Pons (tissue), 1 donor: ENCODE measurements at places on chromosomes 3 and 15.

DNA sequence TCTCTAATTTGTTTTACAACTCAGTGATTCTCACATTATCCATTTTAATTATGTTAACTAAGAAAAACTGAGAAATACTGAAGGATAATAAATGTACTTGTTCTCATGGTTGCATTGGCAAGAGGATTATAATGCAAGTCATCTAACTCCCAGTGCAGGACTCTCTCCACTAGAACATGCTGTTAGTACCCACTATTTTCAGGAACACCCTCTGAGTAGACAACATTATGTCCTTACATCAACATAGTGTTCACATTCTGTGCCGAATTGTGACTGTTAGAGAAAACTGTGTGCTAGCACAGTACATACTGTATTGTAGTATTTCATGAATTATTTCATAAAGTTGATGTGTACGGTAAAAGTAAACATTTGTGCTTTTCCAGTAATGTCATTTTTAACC, 80.1 kb downstream of the LEKR1 start:
- DNase-seq, result no peak

DNA sequence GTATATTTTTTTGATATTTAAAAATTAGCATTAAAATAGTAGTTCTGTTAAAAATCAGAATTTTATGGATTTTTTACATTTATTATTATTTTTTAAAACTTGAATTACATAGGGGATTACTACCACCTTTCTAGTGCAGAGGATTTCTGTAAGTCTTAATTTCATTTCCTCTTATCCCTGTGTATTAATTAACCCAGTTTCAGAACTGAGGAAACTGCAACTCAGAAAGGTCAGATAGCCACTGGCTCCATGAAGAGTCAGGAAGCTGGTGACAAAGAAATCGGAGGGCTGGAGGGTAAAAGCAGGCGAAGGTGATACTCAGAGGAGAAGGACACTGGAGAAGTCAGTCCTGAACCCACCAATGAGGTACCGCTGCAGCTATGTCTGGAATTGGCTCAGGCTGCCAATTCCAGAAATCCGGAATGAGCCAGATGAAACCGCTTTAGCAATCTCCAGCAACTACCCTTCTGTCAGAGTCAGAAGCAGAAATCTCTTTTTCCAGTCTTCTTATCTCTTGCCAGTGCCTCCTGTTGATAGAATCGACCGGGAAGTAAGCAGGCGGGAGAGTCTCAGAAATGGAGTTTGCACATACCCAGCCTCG, 308.5 kb downstream of the SV2B start:
- no peak for DNase-seq

DNA sequence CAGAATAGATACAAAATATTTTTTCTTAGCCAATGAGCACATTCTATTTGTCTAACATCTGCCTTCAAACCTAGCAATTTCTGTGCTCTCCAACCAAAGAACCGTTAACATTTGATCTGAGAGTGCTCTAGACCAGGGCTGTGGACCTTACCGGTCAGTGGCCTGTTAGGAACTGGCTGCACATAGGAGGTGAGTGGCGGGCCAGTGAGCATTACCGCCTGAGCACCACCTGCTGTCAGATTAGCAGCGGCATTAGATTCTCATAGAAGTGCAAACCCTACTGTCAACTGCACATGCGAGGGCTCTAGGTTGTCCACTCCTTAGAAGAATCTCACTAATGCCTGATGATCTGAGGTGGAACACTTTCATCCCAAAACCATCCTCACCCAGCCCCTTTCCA, 131.7 kb downstream of the CADM2 start:
- DNase-seq, result no peak

- no peak for DNase-seq
Observed at GRCh38 chr3:3632449-3632848, 166.8 kb upstream of the LRRN1 start.

DNA sequence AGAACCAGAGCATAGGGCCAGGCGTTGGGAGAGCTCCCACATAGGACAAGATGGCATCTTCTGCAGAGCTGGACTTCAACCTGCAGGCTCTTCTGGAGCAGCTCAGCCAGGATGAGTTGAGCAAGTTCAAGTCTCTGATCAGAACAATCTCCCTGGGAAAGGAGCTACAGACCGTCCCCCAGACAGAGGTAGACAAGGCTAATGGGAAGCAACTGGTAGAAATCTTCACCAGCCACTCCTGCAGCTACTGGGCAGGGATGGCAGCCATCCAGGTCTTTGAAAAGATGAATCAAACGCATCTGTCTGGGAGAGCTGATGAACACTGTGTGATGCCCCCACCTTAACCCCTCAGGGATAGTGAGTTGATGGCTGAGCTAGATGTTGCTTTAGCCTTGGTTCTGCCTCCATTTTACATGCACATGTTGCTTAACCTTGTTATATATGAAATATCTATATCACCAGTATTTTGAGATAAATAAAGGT, at the start of gene PYDC2:
Gene PYDC2 (plus strand): TSS at position 51 of the 483 bp plus-strand sequence. CDS start 0 bp downstream, at position 51.
- DNase-seq, result no peak

- no peak for DNase-seq
Observed at GRCh38 chr3:180959691-180960090, 29.8 kb downstream of the DNAJC19 start.

DNA sequence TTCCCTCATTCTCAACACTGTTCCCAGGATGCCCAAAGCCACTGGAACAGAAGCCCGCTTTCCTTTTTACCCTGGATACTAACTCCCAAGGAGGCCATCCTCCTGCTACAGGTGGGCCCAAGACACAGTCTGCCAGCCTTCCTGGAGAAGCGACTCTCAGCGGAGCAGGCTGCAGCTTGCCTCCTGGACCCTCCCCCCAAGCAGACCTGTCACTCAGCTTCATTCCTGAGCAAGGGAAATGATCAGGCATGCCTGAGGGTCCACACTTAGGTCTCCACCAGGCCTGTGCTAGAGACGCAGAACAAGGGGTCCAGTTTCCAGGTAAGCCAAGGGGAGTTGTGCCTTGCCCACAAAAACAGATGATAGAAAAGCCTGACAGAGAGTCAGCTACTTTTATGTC, 62.8 kb downstream of the SLCO2A1 start:
- DNase-seq, result no peak
